ENCODE measurements at places on chromosomes 12 and 14. TPM values are rescaled to one million over a fixed set of nuclear protein-coding genes. Genes with fewer than 3 reads are reported as not detected.

The HOXC12 gene
- total RNA-seq, result 0.27 TPM

The JPH4 gene
- total RNA-seq, result 0.13 TPM

The MRPL42 gene
- total RNA-seq, result 153 TPM

The MYH6 gene
- not detected for total RNA-seq

The SVOP gene
- total RNA-seq, result 0.09 TPM

The LGR5 gene
- total RNA-seq, result not detected

The MTHFD1 gene
- 158 TPM for total RNA-seq

DNA sequence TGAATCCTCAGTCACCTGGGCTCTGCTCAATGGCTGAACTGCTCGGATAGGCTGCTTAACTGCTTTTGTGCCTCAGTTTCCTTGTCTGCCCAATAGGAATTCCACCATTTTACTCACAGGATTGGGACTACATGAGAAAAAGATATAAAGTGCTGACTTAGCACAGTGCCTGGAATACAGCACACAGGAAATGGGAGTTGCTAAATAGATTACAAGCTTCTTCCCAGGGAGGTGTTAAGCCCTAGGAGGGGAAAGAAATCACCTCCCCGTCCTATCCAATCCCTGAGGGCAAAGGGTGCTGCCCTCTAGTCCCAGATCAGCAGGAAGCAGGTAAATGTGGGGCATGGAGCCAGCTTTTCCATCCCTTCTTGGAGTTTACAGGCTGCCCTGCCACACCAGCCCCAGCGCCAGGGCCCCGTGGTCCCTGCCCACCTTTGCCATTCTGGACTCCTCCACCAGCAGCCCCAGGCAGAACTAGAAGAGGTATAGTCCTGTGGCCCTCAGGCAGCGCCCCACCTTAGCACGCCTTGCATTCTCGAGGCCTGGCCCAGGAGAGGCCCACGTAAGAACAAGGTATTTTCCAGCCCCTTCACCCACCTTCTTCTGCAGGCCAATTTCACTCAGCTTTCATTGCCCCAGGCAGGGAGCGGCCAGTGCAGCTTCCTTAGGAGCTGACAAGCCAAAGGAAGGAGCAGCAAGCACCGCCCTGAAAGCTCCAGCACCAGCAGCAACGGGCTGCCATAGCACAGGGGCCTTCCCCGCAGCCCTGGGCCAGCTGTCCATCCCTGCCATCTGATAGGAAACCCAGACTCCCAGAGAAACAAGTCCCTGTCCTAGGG, 28.8 kb upstream of the RPLP0 start:
- peaks cover 86% of the 10 kb centered on the region for H3K4me1 ChIP-seq
- H3K36me3 ChIP-seq, result peaks cover 15% of the 10 kb centered on the region
- H3K27me3 ChIP-seq, result no peaks in the 10 kb centered on the region
- peak overlapping the region; percentile 7 for H3K4me3 ChIP-seq

DNA sequence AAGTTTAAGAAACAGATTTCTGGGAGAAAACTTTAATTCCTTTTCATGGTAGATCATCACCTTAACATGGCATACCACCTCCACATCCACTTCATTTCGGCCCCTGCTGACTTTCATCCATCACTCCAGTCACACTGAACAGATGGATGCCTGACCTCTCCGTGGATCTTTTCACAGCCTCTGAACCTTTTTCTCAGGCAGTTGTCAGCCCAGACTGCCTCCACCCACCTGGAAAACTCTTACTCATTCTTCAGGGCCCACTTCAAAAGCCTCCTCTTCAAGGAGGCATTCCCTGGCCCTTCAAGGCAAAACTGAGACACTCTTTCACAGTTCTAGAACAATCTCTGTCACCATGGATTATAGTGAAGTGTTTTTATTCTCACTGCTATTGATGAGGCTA, 52.9 kb downstream of the GXYLT1 start:
- DNase-seq, result no peak
- H3K27me3 ChIP-seq, result no peaks in the 10 kb centered on the region
- H3K4me3 ChIP-seq, result no peak overlapping the region
- 0 out of 3 replicates have a peak, but pooled peaks cover 3% of the 10 kb centered on the region for H3K4me1 ChIP-seq
- H3K27ac ChIP-seq, result no peak overlapping the region

GRCh38 chr14:86153480-86153879, 623.5 kb downstream of the FLRT2 start:
- H3K36me3 ChIP-seq, result no peaks in the 10 kb centered on the region
- no peak for DNase-seq
- H3K4me3 ChIP-seq, result no peak overlapping the region
- H3K4me1 ChIP-seq, result no peaks in the 10 kb centered on the region
- H3K27ac ChIP-seq, result no peak overlapping the region

GRCh38 chr12:16012117-16012516, 101.0 kb downstream of the DERA start:
- H3K4me3 ChIP-seq, result no peak overlapping the region
- no peak overlapping the region for H3K27ac ChIP-seq
- DNase-seq, result peak; percentile 4
- H3K36me3 ChIP-seq, result no peaks in the 10 kb centered on the region
- H3K4me1 ChIP-seq, result no peaks in the 10 kb centered on the region
- H3K27me3 ChIP-seq, result no peaks in the 10 kb centered on the region

GRCh38 chr12:118061873-118062843, 1.2 kb upstream of the WSB2 start:
- H3K27me3 ChIP-seq, result peaks cover 4% of the 10 kb centered on the region
- H3K4me1 ChIP-seq, result peaks cover 38% of the 10 kb centered on the region
- H3K4me3 ChIP-seq, result peak overlapping the region; percentile 85
- H3K27ac ChIP-seq, result peak overlapping the region; percentile 98
- H3K36me3 ChIP-seq, result no peaks in the 10 kb centered on the region
- peak; percentile 68 for DNase-seq

GRCh38 chr14:85959063-85959462, 429.1 kb downstream of the FLRT2 start:
- no peaks in the 10 kb centered on the region for H3K27me3 ChIP-seq
- H3K4me3 ChIP-seq, result no peak overlapping the region
- no peak for DNase-seq
- no peak overlapping the region for H3K27ac ChIP-seq
- no peaks in the 10 kb centered on the region for H3K36me3 ChIP-seq

- no peaks in the 10 kb centered on the region for H3K4me1 ChIP-seq
- no peak overlapping the region for H3K27ac ChIP-seq
- no peak overlapping the region for H3K4me3 ChIP-seq
- DNase-seq, result no peak
- H3K36me3 ChIP-seq, result no peaks in the 10 kb centered on the region
These were observed 111.3 kb downstream of the SYNE2 start for GRCh38 chr14:63964113-63964512.

GRCh38 chr12:40344312-40344711, 119.5 kb downstream of the LRRK2 start:
- no peak overlapping the region for H3K4me3 ChIP-seq
- H3K36me3 ChIP-seq, result no peaks in the 10 kb centered on the region
- no peak for DNase-seq
- no peaks in the 10 kb centered on the region for H3K27me3 ChIP-seq

DNA sequence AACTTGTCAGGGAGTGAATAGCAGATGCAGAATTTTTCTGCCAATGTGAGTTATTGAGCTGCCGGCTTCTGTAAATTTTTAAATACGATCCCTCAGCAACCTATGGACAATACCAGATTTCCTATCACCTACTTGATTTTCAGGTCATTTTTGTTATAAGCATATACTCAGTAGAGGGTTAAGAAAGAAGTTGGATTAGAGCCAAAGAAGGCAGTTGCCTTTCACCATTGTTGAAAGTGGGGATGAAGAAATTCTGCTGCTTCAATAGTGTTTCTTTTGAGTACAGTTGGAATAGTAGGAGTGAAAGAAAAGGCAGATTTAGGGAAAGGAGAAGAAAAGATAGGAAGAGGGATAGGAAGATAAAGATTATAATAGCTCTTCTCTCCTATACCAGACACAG, 197.1 kb downstream of the ATP23 start:
- no peak overlapping the region for H3K4me3 ChIP-seq
- H3K27ac ChIP-seq, result no peak overlapping the region
- DNase-seq, result no peak
- no peaks in the 10 kb centered on the region for H3K4me1 ChIP-seq

DNA sequence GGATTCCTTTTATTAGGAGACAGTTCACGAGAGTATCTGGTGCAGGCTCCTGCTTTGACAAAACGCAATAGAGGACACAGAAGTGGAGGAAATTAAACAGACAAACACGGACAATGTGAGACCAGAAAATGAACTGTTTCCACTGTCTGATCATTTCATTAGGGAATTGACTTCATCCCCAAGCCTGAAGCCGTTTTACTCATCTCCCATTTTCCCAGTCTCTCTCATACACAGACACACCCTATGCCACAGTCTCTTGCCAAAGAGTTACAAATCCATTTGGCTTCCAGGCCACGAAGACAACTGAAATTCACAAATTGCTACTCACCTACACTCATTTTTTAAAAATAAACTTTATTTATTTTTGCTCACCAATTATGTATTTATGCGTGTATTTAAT, 1087.8 kb upstream of the TMEM132C start:
- no peak overlapping the region for H3K4me3 ChIP-seq
- H3K4me1 ChIP-seq, result no peaks in the 10 kb centered on the region
- H3K27me3 ChIP-seq, result no peaks in the 10 kb centered on the region
- no peak overlapping the region for H3K27ac ChIP-seq

- no peak for DNase-seq
- no peaks in the 10 kb centered on the region for H3K4me1 ChIP-seq
- H3K27ac ChIP-seq, result no peak overlapping the region
- no peaks in the 10 kb centered on the region for H3K36me3 ChIP-seq
- H3K4me3 ChIP-seq, result no peak overlapping the region
These were observed 47.8 kb downstream of the SAV1 start for GRCh38 chr14:50620341-50620740.

DNA sequence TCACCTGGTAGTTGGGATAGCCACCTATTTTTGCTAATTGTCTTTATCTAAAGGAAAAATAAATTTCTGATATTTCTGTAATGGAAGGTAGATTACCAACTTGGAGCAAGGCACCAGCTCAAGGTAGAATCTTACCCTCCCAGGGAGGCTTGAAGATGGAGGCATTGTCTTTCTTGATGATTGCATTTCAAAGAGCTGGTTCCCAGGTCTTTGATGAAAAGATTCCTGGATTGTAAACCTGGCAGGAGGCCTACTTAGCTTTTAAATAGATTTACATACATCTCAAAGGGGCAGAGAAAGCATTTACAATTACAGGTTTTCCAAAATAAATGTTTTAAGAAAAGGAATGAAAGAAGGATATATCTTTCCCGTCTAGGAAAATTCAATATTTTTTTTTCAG, 729.2 kb downstream of the LRFN5 start:
- H3K4me3 ChIP-seq, result no peak overlapping the region
- H3K36me3 ChIP-seq, result no peaks in the 10 kb centered on the region
- no peak for DNase-seq
- H3K4me1 ChIP-seq, result no peaks in the 10 kb centered on the region
- H3K27me3 ChIP-seq, result no peaks in the 10 kb centered on the region
- no peak overlapping the region for H3K27ac ChIP-seq

- H3K27ac ChIP-seq, result no peak overlapping the region
- no peak for DNase-seq
- no peak overlapping the region for H3K4me3 ChIP-seq
- H3K4me1 ChIP-seq, result no peaks in the 10 kb centered on the region
- peaks cover 8% of the 10 kb centered on the region for H3K27me3 ChIP-seq
These were observed 234.8 kb downstream of the CACNA1C start for GRCh38 chr12:2287589-2287988.
